ENCODE measurements at places on chromosomes 3 and 15.

DNA sequence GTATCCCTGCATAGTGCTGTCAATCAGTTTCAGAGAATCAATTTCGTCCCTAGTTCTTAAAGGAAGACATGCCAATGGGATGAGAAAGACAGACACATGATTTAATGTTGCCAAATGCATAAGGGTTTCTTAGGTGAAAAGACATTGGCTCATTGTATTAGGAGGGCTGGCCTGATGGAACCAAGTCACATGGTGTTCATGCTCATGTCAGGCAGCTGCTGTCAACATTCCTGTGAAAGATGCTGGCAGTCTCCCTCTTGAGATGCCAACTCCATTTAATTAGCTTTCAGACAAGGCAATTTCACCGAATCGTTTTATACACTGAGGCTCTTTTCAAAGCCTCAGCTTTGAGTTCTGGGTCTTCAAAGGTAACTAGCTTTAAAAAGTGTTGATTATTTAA, 16.1 kb upstream of the IL1RAP start:
- DNase-seq = no peak

DNA sequence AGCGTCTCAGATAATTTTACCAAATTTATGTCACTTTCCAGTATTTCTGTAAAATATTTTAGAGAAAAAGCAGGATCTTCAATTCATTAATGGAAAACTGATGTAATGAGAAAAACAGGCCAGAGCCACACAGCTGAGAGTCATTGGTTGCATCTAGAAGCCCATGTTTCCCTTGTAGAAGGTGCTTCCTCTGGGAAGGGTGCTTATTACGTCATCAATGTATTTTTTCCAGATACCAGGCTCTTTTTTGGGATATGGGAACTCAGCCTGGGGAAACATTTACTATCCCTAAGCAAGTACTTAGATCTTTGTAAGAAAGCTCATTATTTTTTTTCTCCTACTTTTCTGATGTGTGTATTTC, 89.1 kb upstream of the PHLDB2 start:
- no peak for DNase-seq

GRCh38 chr3:192851821-192852372, 65.8 kb downstream of the MB21D2 start:
- peak; percentile 26 for DNase-seq

DNA sequence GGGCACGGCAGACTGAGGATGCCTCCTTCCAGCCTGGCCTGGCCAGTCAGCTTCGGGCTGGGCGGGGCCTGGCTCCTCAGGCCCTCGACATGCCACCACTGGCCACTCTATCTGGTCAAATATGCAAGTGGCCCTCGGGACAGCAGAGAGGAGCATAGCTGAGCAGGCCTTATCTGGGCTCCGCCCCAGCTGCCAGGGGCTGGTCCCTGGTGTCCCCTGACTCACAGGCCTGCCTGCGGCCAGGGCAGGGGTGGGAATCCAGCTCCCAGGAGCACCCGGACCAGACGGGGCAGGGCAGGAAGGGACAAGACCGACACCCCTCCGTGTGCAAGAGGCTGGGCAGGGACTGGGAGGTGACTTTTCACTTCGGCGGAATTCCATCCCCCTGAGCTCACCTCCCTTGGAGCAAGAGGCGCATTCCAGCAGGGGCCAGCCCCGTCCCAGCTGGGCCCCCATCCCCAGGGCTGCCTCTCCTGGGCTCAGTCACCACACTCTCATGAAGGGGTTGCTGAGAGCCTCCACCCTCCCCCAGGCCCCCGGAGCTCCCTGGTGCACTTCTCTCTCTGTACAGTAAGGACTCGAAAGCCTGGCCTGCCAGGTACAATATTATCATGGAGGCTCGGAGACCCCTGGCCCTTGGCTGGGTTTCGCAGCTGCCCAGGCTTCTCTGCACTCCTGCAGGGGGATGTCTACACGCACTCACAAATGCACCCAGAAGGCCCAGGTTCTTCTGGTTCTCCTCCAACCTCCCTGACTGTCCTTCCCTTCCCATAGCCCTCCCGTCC, 29.5 kb downstream of the WNT7A start:
- no peak for DNase-seq

DNA sequence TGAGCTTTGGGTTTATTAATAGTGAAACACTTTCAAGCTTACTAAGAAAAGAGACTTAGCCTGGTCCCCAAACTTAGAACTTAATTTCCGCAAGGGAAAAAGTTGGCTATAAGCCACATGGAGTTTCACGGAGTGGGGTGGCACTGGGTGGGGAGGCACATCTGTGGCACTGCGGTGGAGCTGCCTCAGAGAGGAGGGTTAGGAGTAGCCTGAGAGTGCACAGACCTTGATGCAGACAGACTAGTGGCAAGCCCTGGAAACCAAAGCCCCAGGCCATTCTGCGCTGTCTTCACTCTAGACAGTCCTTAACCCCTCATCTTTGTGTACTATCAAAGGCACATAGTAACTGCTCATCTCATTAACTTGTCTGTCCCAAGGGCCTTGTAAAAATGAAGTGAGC, 22.0 kb downstream of the CXCR6 start:
- no peak for DNase-seq

GRCh38 chr3:126339466-126339865, 17.7 kb downstream of the KLF15 start:
- DNase-seq = no peak

- DNase-seq = no peak
Measured at GRCh38 chr15:90401495-90401894, 13.5 kb downstream of the IQGAP1 start.

- DNase-seq = no peak
Measured at GRCh38 chr3:54573858-54574257, 354.0 kb downstream of the LRTM1 start.

- no peak for DNase-seq
Measured at GRCh38 chr3:184716622-184717398, 4.9 kb upstream of the MAGEF1 start.

DNA sequence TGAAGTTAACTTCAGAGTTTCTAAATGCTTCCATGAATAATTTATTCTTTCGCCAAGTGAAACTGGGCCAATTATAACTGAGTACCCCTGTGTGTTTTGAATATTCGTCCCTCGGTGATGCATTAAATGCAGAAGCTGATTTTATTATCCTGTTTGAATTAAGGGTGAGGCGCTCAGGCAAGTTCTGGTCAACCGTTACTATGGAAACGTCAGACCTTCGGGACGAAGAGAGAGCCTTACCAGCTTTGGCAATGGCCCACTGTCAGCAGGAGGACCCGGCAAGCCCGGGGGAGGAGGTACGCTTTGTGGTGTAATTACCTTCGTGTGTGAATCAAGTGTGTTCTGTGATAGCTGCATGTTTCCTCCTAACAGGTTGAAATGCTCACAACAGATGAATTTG, 239.8 kb downstream of the ITPR1 start:
- no peak for DNase-seq

DNA sequence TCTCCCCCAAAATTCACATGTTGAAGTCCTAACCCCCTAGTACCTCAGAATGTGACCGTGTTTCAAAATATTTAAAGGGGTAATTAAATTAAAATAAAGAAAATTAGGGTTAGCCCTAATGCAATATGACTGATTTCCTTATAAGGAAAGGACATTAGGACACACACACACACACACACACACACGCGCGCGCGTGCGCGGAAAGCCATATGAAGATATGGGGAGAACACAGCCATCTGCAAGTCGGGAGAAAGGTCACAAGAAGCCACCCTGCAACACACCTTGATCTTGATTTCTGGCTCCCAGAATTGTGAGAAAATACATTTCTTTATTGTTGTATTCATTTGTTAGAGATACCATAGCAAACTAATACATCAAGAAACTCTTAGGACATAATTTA, 54.6 kb upstream of the STXBP5L start:
- DNase-seq = no peak

- DNase-seq = no peak
Measured at GRCh38 chr3:150414959-150415358, 6.9 kb downstream of the TSC22D2 start.

- peak; percentile 14 for DNase-seq
Measured at GRCh38 chr15:29270169-29270955, 740 bp upstream of the NSMCE3 start.

GRCh38 chr15:23422099-23422945, 24.7 kb downstream of the GOLGA6L2 start:
- DNase-seq = no peak

GRCh38 chr3:177357352-177358090, 160.2 kb upstream of the TBL1XR1 start:
- peak; percentile 54 for DNase-seq

DNA sequence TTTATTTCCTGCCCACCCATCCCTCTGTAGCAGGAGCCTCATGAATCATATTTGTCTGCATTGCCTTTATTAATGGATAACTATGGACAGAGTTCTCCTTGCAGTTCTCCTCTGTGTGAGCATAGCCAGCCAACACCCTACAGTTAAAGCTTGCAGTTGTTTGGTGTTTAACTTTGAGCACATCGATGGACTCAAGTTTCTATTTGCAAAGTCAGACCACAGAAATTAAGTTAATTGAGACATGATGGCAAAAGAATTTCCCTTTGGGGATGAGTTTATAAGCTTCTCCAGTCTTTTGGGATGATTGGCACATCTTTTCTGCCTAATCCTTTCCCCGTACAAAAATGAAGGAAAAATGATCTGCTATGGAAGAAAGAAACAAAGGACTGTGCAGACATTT, 398.9 kb upstream of the THBS1 start:
- no peak for DNase-seq

Measured in hematopoietic multipotent progenitor cell (in vitro differentiated cells).